ENCODE measurements at places on chromosomes 5 and 9.

GRCh38 chr9:20592673-20593072 lies 29.6 kb downstream of the MLLT3 start:
- no peak for DNase-seq

GRCh38 chr5:84017523-84018172 lies 297.0 kb upstream of the HAPLN1 start:
- no peak for DNase-seq

GRCh38 chr9:107260437-107261081 lies 22.5 kb upstream of the RAD23B start:
- no peak for DNase-seq

GRCh38 chr5:99025298-99026045 lies 96.7 kb upstream of the CHD1 start:
- no peak for DNase-seq

GRCh38 chr9:98391867-98392266 lies 136.4 kb upstream of the TBC1D2 start:
- DNase-seq, result no peak

- no peak for DNase-seq
Observed at GRCh38 chr9:132408521-132408920, 1.5 kb upstream of the CFAP77 start.

DNA sequence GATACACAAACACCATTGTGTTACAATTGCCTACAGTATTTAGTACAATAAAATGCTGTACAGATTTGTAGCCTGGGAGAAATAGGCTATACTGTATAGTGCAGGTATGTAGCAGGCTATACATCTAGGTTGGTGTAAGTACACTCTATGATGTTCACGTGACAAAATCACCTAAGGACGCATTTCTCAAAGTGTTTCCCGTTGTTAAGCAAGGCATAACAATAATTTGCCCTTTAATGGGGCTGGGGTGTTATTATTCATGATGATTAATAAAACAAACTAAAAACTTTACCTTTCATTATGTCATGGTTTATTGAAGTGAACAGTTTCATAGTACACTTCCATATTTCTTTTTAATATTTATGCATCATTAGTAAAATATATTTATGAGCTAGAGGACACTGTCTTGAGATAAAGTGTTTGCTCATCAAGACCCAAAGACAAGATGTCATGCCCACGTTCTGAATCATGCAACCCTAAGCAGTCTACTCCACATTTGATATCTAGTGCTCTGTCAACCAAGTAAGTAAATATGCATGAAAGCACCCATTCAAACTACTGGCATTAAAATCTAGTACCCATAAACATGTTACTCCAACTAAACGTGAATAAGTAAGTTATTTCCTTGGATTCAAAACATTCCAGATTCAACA lies 220.5 kb downstream of the NR2F1-AS1 start:
- no peak for DNase-seq

Measured in occipital lobe (tissue), 3 donors.